ENCODE measurements at places on chromosomes 2 and 18.

- H3K4me3 ChIP-seq: no peak overlapping the region
- DNase-seq: no peak
Measured at GRCh38 chr2:99476629-99477028, 13.2 kb downstream of the REV1 start.

- no peaks in the 10 kb centered on the region for H3K4me1 ChIP-seq
- H3K36me3 ChIP-seq: no peaks in the 10 kb centered on the region
- no peak overlapping the region for H3K27ac ChIP-seq
- no peak overlapping the region for H3K4me3 ChIP-seq
- H3K27me3 ChIP-seq: peaks cover 3% of the 10 kb centered on the region
Measured at GRCh38 chr2:16257322-16258028, 317.1 kb downstream of the MYCN start.

- no peaks in the 10 kb centered on the region for H3K36me3 ChIP-seq
- H3K27me3 ChIP-seq: no peaks in the 10 kb centered on the region
- no peak for DNase-seq
Measured at GRCh38 chr18:70382017-70382416, 93.2 kb downstream of the SOCS6 start.

DNA sequence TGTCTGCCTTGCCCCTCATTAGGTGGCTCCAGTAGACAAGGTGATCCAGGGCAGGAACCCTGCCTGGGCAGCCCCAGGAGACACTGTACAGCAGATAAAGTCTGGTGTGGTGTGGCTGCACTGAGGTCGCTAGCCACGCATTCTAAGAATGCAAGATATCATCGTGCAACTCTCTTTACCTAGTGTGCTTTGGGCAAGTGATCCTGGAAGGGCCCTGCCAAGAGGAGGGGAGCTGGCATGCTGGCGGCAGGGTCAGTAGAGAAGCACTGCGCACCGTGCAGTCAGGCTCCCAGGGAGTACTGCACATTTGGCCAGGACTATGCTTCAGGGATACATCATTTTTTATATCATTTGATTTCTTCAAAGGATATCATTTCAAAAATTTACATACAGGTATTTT is 195.3 kb upstream of the SMAD2 start:
- H3K4me3 ChIP-seq: no peak overlapping the region
- no peak for DNase-seq
- H3K36me3 ChIP-seq: no peaks in the 10 kb centered on the region
- no peaks in the 10 kb centered on the region for H3K4me1 ChIP-seq
- no peak overlapping the region for H3K27ac ChIP-seq

DNA sequence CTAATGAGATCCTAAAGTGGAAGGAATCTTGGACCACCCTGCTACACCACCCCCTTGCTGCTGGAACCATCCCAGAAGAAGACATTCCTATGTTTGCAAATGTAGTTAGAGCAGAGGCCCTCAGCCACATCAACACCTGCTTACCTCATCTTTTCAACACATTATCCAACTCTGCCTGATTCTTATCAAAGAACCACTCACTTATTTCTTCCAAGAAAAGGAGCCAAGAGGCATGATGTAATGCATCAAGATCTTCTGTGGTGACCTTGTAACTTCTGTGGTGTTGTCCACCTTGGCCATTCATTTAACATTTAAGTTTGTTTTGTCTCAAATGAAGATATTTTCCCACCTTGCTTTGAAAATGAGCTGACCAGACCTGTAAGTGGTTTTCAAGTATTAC is 338.1 kb downstream of the CTNNA2 start:
- no peaks in the 10 kb centered on the region for H3K27me3 ChIP-seq
- no peak overlapping the region for H3K27ac ChIP-seq
- DNase-seq: no peak
- H3K4me3 ChIP-seq: no peak overlapping the region

DNA sequence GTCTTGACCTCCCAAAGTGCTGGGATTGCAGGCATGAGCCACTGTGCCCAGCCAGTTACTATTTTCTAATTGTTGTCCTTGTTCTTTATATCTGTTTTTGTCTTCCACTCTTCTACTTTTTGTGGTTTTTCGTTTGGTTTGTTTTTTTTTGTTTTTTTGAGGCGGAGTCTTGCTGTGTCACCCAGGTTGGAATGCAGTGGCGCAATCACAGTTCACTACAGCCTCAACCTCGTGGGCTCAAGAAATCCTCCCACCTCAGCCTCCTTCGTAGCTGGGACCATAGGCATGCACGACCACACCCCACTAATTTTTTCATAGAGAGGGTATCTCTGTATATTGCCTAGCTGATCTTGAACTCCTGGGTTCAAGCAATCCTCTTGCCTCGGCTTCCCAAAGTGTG is 100.7 kb downstream of the EHBP1 start:
- H3K27me3 ChIP-seq: no peaks in the 10 kb centered on the region
- H3K4me1 ChIP-seq: no peaks in the 10 kb centered on the region
- no peak overlapping the region for H3K27ac ChIP-seq
- no peak overlapping the region for H3K4me3 ChIP-seq
- peaks cover 5% of the 10 kb centered on the region for H3K36me3 ChIP-seq

GRCh38 chr2:192700934-192701333 is 506.2 kb upstream of the TMEFF2 start:
- H3K27ac ChIP-seq: no peak overlapping the region
- no peaks in the 10 kb centered on the region for H3K4me1 ChIP-seq
- no peak overlapping the region for H3K4me3 ChIP-seq
- no peaks in the 10 kb centered on the region for H3K27me3 ChIP-seq

GRCh38 chr18:62767836-62768557 is 52.7 kb downstream of the PHLPP1 start:
- no peak for DNase-seq
- H3K27ac ChIP-seq: no peak overlapping the region
- no peaks in the 10 kb centered on the region for H3K36me3 ChIP-seq
- H3K27me3 ChIP-seq: no peaks in the 10 kb centered on the region

GRCh38 chr18:55475916-55476315 is 112.1 kb downstream of the TCF4 start:
- no peak overlapping the region for H3K27ac ChIP-seq
- no peaks in the 10 kb centered on the region for H3K36me3 ChIP-seq
- H3K4me3 ChIP-seq: no peak overlapping the region
- H3K27me3 ChIP-seq: no peaks in the 10 kb centered on the region
- DNase-seq: no peak

GRCh38 chr2:65586516-65586915 is 154.1 kb upstream of the SPRED2 start:
- no peaks in the 10 kb centered on the region for H3K27me3 ChIP-seq
- H3K36me3 ChIP-seq: no peaks in the 10 kb centered on the region
- no peak overlapping the region for H3K27ac ChIP-seq
- no peaks in the 10 kb centered on the region for H3K4me1 ChIP-seq
- DNase-seq: no peak
- no peak overlapping the region for H3K4me3 ChIP-seq

DNA sequence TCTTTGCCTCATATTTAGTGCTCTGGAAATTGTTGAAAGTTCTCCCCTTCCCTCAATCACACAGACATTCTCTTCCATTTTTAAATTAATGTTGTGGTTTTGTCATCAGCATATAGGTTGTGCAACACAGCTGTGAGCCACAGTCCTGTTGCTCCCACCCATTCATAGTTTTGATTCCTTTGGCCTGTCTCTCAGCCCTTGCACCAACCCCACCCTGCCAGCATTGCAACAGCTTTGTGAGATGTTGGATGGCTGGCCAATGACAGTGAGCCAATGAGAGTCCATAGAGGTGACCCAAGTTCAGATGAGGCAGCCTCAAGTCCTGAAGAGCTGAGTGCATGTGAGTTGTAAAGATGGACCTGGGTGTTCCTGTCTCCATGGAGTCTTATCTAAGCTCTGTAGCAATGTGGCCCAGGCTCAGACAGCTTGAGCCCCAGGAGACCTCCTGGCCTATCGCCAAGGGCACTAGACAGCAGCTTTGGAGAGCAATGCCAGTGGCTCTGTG is 775.5 kb downstream of the RNF144A start:
- H3K27me3 ChIP-seq: no peaks in the 10 kb centered on the region
- H3K27ac ChIP-seq: no peak overlapping the region
- DNase-seq: peak; percentile 22
- no peak overlapping the region for H3K4me3 ChIP-seq
- H3K36me3 ChIP-seq: no peaks in the 10 kb centered on the region

GRCh38 chr2:204012072-204012653 is 75.6 kb downstream of the ICOS start:
- no peaks in the 10 kb centered on the region for H3K27me3 ChIP-seq
- no peaks in the 10 kb centered on the region for H3K36me3 ChIP-seq
- H3K27ac ChIP-seq: no peak overlapping the region

- no peak overlapping the region for H3K4me3 ChIP-seq
- H3K36me3 ChIP-seq: no peaks in the 10 kb centered on the region
- peaks cover 5% of the 10 kb centered on the region for H3K27me3 ChIP-seq
- no peak overlapping the region for H3K27ac ChIP-seq
- no peak for DNase-seq
Measured at GRCh38 chr2:174711206-174711605, 53.1 kb downstream of the CHRNA1 start.

DNA sequence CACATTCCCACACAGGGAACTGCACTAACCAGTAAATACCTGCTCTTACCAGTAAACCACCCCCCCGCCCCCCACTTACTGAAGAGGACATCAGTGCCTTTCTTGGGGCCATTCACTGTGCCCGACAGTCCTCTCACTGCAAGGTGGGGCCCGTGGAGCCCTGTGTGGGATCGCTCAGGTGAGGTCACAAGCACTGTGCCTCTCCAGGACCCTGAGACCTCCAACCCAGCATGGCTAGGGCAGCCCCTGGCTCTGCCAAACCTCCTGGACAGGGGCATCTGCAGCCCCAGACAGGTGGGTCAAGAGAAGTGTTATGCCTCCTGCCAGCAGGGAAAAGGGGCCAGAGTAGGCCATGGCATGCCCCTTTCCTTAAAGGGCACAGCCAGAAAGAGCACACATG is 6.7 kb upstream of the NEURL3 start:
- H3K27me3 ChIP-seq: peaks cover 3% of the 10 kb centered on the region
- no peak overlapping the region for H3K4me3 ChIP-seq
- no peaks in the 10 kb centered on the region for H3K36me3 ChIP-seq
- no peak for DNase-seq
- H3K4me1 ChIP-seq: peaks cover 19% of the 10 kb centered on the region

Data from CD14-positive monocyte (primary cell).